ENCODE measurements at places on chromosomes 1 and 21. TPM values are rescaled to one million over a fixed set of nuclear protein-coding genes. Genes with fewer than 3 reads are reported as not detected.

The BMP8A gene
- not detected for total RNA-seq

The DISP3 gene
- total RNA-seq, result 0.38 TPM

The GPN2 gene
- total RNA-seq, result 12.9 TPM

The BEND5 gene
- total RNA-seq, result 3.5 TPM

The QSOX1 gene
- total RNA-seq, result 164 TPM

The CSMD2 gene
- total RNA-seq, result 0.13 TPM

The WDR3 gene
- total RNA-seq, result 7.2 TPM

The HSF2BP gene
- 1.3 TPM for total RNA-seq

The DNM3 gene
- total RNA-seq, result 13.8 TPM

The KCNH1 gene
- 4.9 TPM for total RNA-seq

The TMEM240 gene
- total RNA-seq, result 1.8 TPM

The C1orf116 gene
- 2.4 TPM for total RNA-seq

The PDZK1IP1 gene
- 122 TPM for total RNA-seq

The PIP5K1A gene
- total RNA-seq, result 51.7 TPM

The COL8A2 gene
- 5.7 TPM for total RNA-seq

The OLFML3 gene
- 4.9 TPM for total RNA-seq

The OR2L2 gene
- not detected for total RNA-seq

The LCE1A gene
- total RNA-seq, result not detected

The BSND gene
- not detected for total RNA-seq

The ZMYND12 gene
- 1.9 TPM for total RNA-seq

The HNRNPU gene
- total RNA-seq, result 125 TPM

The TMEM50A gene
- 72.6 TPM for total RNA-seq

The RNF186 gene
- total RNA-seq, result not detected

The CLDN17 gene
- total RNA-seq, result not detected

The PADI1 gene
- 2.4 TPM for total RNA-seq

The RGS8 gene
- not detected for total RNA-seq

The TMEM39B gene
- total RNA-seq, result 9.0 TPM

The LCE1F gene
- total RNA-seq, result not detected

The TNN gene
- total RNA-seq, result not detected

The KRTAP19-1 gene
- not detected for total RNA-seq

The ANXA9 gene
- 1.3 TPM for total RNA-seq

The RGS13 gene
- not detected for total RNA-seq

The MIXL1 gene
- total RNA-seq, result 0.16 TPM

The CYP4A22 gene
- not detected for total RNA-seq

The AGT gene
- total RNA-seq, result 0.89 TPM

The ST6GALNAC3 gene
- total RNA-seq, result 0.49 TPM

The NTNG1 gene
- total RNA-seq, result 7.9 TPM

The CASQ1 gene
- total RNA-seq, result not detected

The TDRD5 gene
- total RNA-seq, result not detected

The KRTAP12-2 gene
- not detected for total RNA-seq

The TIE1 gene
- total RNA-seq, result 0.98 TPM

The FOXD3 gene
- not detected for total RNA-seq

The C8A gene
- not detected for total RNA-seq

The PODN gene
- 0.13 TPM for total RNA-seq

The SFT2D2 gene
- total RNA-seq, result 42.0 TPM

The NLRP3 gene
- total RNA-seq, result 0.81 TPM

The TTC24 gene
- total RNA-seq, result not detected

The SPRR4 gene
- not detected for total RNA-seq

The LRRC71 gene
- not detected for total RNA-seq

The LCE1B gene
- not detected for total RNA-seq

The RNF11 gene
- total RNA-seq, result 77.6 TPM

The CCDC28B gene
- 20.3 TPM for total RNA-seq

The HLX gene
- 3.9 TPM for total RNA-seq

The L1TD1 gene
- total RNA-seq, result under 0.01 TPM

The C1orf167 gene
- not detected for total RNA-seq

The CFHR3 gene
- not detected for total RNA-seq

The ZNF683 gene
- not detected for total RNA-seq

The BRDT gene
- not detected for total RNA-seq

Data from mesangial cell (primary cell).